Ovary (tissue), 10 donors: ENCODE measurements at places on chromosomes 11 and 22. TPM values are rescaled to one million over a fixed set of nuclear protein-coding genes. Genes with fewer than 3 reads are reported as not detected.

Gene CCDC73
- polyA plus RNA-seq: 0.28 TPM

Gene PTPN5
- polyA plus RNA-seq: 1.5 TPM

GRCh38 chr11:100824041-100824809, 137.1 kb downstream of the ARHGAP42 start:
- DNase-seq: no peak

GRCh38 chr11:46351606-46352005, 4.3 kb downstream of the DGKZ start:
- no peak for DNase-seq

Gene CABP4
- 0.92 TPM for polyA plus RNA-seq

DNA sequence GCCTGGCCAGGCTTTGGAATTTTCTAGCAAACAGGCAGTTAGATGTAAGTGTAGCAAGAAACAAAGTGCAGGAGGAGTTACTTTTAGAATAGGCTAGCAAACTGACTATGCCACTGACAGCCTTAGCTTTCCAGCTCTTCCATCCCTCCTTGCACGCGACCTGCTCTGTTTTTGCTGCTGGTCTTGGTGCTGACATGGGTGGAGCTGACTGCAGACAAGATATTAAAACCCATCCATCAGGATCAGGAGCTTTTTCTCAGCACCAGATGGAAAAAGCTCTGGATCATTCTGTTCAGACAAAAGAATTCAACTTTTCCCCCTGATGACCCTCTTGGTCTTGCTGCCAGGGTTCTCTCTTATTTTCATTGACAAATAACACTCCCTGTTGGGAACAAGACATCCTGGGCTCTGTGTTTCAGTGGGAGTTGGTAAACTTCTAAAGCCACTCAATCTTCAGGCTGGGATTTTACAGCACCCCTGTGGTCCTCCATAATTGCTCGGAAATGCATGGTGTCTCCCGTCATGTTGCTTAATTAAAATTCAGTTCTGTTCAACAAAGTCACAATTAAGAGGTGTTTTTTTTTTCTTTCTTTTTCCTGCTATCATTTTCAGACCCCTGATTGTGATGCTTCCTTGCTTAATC, 240.0 kb upstream of the LARGE1 start:
- DNase-seq: no peak

Gene MS4A15
- polyA plus RNA-seq: not detected

DNA sequence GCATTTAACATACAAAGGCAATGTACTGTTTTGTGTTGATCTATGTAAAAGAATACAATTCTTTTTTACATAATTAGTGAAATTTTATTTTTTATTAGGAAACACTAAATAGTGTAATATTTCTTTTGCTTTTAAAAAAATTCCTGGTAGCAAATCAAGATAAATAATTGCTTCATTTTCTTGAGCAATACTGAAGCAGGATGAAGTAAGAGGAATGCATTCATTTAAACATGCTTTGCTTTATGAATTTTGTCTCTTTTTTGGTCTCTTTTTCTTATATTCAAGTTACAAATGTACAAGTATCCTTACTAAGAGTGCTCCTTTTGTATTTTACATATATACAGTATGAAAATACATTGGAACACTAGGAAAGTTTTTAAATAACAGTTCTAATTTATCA, 144.4 kb upstream of the TEAD1 start:
- no peak for DNase-seq

Gene GDPD4
- polyA plus RNA-seq: 0.32 TPM

- DNase-seq: no peak
Observed at GRCh38 chr22:50053861-50054260, 4.2 kb downstream of the TTLL8 start.

DNA sequence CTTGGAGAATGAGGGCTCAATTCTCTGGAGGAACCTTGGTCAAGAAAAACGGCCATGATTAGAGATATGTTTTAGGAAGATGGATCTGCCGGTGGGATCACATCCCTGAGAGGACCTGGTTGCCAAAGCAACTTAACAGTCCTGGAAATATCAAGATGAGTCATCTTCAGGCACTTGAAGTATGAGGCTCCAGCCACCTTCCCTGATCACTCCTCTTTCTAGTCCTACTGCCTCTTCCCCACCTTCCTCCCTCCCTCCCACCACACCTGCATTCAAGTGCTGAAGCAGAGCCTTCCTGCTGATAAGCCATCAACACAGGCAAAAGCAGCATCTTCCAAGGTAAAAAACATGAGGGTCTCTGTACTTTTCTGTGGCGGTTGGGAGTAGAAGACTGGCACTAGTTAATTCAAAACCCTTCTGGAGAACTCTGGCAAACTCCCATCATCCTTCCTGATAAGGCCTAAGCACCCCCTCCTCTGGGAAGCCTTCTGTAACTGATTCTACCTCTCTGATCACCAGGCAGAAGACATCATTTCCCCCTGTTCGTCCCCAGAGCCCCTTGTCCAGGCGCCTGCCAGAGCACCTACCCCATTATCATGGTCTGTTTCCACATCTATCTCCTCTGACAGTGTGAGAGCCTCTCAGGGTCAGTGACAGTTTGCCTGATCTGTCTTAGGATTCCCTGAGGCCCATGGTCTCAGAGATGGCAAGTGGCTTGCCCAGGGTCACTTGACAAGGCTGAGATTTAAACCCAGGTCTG, 79.8 kb downstream of the CLPB start:
- DNase-seq: no peak
